SJCRH30 (cell line): ENCODE measurements at places on chromosomes 11 and 22. TPM values are rescaled to one million over a fixed set of nuclear protein-coding genes. Genes with fewer than 3 reads are reported as not detected.

Gene P4HA3
- not detected in 2 replicates for total RNA-seq

- no peak for DNase-seq
These were observed 794 bp upstream of the FXYD6 start for GRCh38 chr11:117877120-117877784.

Gene SHANK2
- total RNA-seq: 0.02 and 0.15 TPM in 2 replicates

- DNase-seq: no peak
These were observed 4.3 kb downstream of the SMTN start for GRCh38 chr22:31085493-31085824.

GRCh38 chr22:23752090-23752691 is 1.3 kb upstream of the ZNF70 start:
- no peak for DNase-seq

DNA sequence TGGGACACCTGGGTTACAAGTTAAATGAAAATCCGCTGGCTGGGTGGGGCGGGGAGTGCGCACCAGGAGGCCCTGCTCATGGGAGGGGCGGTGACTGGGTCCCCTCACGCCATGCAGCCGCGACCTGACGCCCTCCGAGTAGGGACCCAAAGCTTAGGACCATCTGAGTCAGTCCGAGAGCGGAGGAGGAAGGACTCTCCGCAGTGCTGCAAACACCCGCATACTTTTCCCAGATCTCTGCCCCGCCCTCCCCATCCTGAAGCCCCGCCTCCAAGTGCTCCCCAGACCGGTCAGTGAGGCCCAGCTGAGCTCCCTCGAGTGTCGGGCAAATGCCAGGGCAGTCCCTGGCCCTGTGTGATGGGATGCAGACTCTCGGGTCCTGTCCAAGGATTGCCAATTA is 6.6 kb upstream of the FLI1 start:
- no peak for DNase-seq

Gene C1QTNF4
- not detected in 2 replicates for total RNA-seq

DNA sequence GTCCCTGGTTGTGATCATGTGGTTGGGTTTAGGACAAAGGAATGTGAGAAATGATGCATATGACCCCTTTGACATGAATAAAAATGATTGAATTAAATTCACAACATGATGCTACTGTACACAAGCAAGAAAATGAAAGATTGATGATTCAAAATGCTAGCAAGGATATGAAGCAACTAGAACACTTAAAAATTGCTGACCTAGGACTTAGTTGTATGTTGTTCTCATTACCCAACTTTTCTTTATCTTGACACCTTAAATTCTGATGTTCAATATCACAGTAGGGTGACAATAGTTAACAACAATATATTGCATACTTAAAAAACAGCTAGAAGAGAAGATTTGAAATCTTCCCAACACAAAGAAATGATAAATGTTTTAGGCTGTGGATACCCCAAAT is 20.6 kb downstream of the OR52A5 start:
- no peak for DNase-seq

GRCh38 chr11:67370351-67371076 is 2.9 kb downstream of the CLCF1 start:
- DNase-seq: peak; percentile 50

DNA sequence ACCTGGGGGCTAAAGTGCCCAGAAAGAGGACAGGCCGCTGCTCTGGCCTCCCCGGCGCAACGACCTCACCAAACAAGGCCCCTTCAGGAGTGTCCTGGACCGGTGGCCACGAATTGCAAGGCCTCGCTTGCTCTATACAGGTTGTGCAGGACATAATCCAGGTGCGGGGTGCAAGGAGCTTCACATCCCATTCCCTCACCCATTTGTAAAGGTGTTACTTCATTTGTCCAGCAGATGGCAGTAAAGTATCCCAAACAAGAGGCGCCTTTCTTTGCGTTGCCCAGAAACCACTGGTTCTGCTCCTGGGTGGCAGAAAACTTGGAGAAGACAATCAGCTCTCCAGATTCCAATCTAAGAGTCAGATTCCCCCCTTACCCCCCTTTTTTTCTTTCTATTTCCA is 35.9 kb upstream of the PRDM11 start:
- peak; percentile 39 for DNase-seq

Gene CNTF
- total RNA-seq: 1.5 and 1.6 TPM in 2 replicates

DNA sequence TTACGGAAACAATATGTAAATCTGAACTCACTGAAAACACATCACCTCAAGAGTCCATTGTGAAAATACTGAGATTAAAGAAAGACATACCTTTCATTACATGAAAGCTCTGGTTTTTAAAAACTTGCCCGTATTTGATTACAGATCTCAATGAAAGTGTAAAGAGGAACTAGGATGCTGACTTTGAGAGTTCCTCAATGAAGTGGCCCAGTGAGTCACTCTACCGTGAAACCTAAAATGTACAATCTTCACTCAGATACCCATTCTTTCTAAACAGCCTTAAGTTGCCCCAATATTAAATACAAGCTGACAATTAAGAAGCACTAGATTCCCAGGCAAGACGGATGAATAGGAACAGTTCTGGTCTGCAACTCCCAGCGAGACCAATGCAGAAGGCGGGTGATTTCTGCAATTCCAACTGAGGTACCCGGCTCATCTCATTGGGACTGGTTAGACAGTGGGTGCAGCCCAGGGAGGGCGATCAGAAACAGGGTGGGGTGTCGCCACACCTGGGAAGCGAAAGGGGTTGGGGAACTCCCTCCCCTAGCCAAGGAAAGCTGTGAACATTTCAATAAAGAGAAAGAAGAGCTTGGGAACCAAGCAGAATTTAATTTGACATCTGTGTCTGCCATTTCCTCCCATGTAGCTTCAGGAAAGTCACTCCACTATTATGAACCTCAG is 33.8 kb upstream of the OR9G4 start:
- DNase-seq: no peak

Gene SNU13
- 133 and 136 TPM in 2 replicates for total RNA-seq

GRCh38 chr11:34641456-34641855 is 20.6 kb downstream of the EHF start:
- DNase-seq: no peak

Gene ARHGAP42
- 23.3 and 26.5 TPM in 2 replicates for total RNA-seq

GRCh38 chr11:69814902-69815301 is 4.3 kb downstream of the FGF3 start:
- DNase-seq: no peak

DNA sequence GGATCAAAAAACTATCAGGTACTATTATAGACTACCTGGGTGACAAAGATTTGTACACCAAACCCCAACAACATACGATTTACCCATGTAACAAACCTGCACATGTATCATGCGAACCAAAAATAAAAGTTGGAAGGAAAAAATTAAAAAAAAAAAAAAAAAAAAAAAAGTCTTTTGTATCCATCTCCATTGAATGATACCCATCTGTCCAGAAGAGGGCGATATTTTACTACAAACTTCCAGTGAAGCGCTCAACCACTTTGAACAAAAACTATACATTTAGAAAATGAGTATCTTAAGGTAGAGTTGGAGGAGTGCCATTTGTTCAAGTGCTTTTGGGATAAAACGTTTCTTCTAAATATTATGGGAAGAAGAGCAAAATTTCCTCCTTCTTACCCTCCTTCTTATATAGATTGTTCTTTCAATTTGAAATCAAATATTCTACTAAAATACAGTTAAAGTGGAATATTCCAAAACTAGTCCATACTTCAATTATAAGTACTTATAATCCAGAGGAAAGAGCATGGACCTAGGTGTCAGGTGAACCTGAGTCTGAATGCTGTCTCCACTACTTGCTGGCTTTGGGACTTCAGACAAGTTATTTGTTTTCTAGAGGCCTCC is 23.3 kb downstream of the ARL14EP start:
- peak; percentile 86 for DNase-seq

DNA sequence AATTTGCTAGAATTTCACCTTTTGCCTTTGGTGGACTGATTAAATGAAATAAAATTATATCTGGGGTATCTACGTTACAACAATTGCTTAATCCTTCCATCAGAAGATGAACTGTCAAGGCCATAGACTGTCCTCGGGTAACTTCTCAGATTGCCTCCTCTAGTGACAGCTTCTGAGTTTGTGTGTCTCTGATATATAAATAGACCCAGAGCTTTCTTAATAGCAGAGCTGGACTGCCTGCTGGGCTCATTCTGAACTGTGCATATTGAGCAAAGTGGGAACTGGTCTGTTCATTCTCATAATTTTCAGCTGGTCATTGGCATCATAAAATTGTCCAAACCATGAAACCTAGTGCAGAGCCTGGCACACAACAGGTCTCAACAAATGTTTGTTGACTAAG is 99.1 kb upstream of the GRAMD1B start:
- DNase-seq: no peak

Gene DEUP1
- total RNA-seq: not detected in 2 replicates

Gene BACE1-AS
- total RNA-seq: 4.2 and 4.7 TPM in 2 replicates

DNA sequence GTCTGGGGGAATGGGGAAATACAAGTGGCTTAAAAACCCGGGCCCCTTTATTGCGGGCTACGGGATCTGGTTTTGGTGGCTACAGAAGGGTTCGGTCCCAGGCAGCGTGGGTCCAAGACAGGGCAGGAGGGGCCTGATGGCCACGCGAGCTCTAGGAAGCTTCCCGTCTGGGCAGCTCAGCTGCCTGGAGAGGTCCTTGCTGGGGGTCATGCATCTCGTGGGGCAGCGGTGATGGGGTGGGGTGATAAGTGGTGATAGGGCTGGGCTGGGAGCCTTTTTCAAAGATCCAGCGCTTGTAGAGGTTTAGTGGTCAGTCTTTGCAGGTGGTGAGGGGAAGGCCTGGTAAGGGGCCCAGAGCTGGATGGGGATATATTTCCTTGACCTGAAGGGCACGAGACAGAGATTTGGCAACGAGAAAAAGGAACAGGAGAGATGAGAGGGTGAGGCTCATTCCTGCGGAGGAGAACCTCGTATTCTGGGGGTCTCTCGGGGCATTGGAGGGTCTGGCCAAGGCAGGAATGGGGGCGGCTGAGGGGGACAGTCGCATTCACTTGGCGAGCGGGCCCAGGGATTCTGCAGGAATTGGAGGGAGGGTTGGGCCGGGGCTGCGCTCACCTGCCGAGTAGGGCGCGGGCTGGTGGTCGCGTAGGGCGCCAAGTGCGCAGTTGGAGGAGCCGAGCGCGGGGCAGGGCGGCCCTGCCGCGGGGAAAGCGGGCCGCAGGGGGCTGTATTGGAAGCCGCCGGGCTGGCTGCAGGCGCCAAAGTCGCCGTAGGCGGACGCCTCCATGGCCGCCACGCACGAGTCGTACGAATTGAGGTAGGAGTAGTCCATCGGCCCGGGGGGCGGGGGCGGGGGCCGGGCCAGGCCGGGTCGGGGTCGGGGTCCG is 560 bp downstream of the PHOX2A start:
- DNase-seq: no peak
